Parietal lobe (tissue), 2 donors: ENCODE measurements at places on chromosomes 6 and 20. TPM values are rescaled to one million over a fixed set of nuclear protein-coding genes. Genes with fewer than 3 reads are reported as not detected.

The VSX1 gene
- total RNA-seq = not detected

The PRDM13 gene
- total RNA-seq = not detected

The CFAP61 gene
- 3.1 TPM for total RNA-seq

The PDYN gene
- 1.6 TPM for total RNA-seq

The EDEM2 gene
- total RNA-seq = 8.1 TPM

The HSPA12B gene
- total RNA-seq = 3.4 TPM

The C6orf132 gene
- total RNA-seq = under 0.01 TPM

The PRSS16 gene
- 0.31 TPM for total RNA-seq

The BTN3A1 gene
- total RNA-seq = 28.5 TPM

The MROH8 gene
- 4.4 TPM for total RNA-seq

The RAMACL gene
- total RNA-seq = 11.9 TPM

The VSTM2L gene
- 50.7 TPM for total RNA-seq

The ULBP2 gene
- total RNA-seq = 3.4 TPM

The RIMS4 gene
- total RNA-seq = 52.0 TPM
